ENCODE measurements at places on chromosomes 13 and 19.

- peak; percentile 40 for DNase-seq
Measured at GRCh38 chr19:14147797-14148605, 11.6 kb upstream of the ASF1B start.

GRCh38 chr13:74707291-74707690, 573.1 kb upstream of the KLF12 start:
- DNase-seq = no peak

DNA sequence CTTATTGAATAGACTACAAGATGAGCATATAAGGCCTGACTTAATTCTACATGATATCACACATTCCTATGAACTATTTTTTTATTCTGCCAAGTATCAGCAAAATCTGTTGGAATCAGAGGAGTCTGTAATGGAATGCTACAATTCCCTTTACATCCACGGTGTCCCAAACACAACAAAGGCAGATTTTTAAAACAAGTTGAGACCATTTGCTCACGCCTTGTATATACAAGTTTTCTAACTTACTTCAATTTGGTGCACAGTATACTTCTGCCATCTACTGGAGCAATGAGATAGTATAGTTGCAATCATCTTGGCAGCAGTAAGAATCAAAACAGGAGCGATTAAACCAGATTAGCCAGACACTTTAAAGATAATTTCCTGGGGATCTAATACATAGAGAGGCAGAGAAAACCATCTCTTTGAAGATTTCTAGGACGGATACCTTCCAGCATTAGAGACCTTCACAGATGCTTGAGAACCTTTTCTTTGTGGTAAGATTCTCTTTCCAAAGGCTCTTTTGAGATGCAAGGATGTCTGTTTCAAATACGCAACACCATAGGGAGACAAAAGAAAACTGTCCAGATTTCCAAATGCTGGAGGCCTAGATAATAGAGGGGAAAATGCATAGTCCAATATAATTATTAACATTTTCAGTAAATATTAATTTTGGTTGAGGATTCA, 302.0 kb upstream of the MIR17HG start:
- DNase-seq = no peak

DNA sequence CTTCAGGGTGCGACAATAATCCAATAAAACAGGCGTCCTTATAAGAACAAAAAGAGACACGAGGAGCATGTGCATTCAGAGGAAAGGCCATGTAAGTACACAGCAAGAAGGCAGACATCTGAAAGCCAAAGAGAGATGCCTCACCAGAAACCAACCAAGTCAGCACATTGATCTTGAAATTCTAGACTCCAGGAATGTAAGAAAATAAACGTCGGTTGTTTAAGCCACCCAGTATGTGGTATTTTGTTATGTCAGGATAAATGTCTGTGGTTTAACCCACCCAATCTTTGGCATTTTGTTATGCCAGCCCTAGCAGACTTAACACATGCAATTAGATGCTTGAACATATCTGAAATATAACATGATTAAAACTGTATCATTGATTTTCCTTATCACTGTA, 452.0 kb downstream of the SLITRK6 start:
- DNase-seq = no peak

DNA sequence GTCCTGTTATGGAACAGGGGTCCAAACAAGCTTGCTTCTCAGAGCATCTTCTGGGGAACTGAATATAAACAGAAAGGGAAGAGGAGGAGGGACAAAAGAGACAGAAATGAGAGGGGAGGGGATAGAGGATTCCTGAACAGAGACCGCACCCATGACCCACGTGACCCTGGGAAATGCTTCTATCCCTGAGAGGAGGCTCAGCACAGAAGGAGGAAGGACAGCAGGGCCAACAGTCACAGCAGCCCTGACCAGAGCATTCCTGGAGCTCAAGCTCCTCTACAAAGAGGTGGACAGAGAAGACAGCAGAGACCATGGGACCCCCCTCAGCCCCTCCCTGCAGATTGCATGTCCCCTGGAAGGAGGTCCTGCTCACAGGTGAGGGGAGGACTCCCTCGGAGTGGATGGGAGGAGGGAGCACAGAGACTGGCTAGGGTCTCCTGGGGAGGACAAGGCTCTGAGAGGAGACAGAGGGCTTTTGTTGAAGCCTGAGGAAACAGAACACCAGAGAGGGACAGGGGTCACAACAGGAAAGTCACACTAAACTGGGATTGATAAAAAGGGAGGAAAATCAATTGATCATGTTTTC, at the start of gene CEACAM6:
TSS of gene CEACAM6 (plus strand) at position 203 of the 586 bp plus-strand sequence. CDS start at position 312, 109 bp downstream.
- peak; percentile 45 for DNase-seq

DNA sequence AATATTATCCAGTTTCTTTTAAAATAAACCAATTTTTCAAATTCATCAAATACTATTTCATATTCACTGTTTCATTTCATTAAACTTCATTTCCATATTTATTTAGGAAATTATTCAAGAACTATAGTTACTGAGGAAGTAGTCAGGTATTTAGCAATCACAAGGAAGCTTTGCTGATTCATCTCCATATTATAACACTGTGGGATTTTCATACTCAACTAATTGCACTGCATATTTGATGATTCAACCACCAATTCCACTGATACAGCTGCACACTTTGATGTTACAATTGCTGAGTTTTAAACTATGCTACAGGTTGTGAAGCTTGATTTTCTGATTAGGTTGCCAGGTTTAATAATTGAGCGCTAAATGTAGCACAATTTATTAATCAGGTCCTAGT, 556.8 kb upstream of the SLITRK1 start:
- peak; percentile 6 for DNase-seq

GRCh38 chr13:114134111-114134943, 1.9 kb upstream of the RASA3 start:
- DNase-seq = no peak

DNA sequence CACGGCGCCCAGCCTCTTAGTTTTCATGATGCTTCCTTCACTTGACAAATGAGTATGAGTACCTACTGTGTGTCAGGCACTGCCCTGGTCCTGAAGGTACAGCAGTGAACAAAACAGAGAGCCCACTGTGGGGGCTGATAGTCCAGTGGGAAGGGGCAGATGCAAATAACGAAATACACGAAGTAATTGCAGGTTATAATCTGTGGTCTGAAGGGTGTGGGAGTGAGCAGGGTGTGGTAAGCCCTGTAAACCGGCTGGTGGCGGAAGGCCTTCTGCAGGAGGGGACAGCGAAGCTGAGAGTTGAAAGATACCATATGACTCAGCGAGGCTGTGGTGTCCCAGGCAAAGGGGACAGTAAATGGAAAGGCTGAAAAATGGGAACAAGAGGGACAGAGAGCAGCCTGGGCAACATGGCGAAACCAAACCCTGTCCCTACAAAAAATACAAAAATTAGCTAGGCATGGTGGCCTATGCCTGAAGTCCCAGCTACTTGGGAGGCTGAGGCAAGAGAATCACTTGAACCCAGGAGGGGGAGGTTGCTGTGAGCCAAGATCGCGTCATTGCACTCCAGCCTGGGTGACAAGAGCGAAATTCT, 60.5 kb downstream of the MAP4K1 start:
- DNase-seq = peak; percentile 88

DNA sequence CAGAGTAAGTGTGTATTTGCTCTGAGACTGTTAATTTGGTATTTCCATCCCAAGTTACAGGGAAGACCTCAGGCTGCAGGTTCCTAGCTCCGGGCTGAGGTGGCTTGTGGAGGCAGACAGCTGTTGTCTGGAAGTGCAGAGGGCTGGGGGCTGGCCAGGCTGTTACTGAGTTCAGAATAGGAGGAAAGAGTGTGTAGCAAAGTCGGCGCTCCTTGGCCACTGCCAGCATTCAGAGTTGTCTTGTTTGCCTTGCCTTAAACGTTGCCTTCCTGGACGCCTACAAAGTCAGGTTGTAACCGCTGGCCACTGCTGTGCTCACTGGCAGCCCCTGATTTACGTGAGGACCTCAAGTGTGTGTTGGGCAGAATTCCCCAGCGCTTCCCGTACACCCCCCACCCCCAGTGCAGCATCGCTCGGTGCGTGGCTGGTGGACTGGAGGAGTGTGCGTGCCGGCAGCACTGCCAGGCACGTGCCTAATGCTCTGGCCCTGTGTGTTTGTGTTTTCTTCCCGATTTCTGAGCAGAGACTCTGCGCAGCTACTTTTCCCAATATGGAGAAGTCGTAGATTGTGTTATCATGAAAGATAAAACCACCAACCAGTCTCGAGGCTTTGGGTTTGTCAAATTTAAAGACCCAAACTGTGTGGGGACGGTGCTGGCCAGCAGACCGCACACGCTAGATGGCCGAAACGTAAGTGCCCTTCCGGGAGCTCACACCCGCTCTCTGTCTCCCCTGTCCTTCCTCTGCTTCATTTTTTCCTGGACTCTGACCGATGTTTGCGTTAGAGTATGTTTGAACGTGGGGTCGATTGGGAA, 10.5 kb downstream of the DAZAP1 start:
- no peak for DNase-seq

GRCh38 chr19:47633996-47634395, 25.1 kb downstream of the BICRA start:
- DNase-seq = no peak

- no peak for DNase-seq
Measured at GRCh38 chr19:30667746-30668145, 295.6 kb downstream of the ZNF536 start.

- DNase-seq = peak; percentile 72
Measured at GRCh38 chr13:28753208-28753892, 34.6 kb upstream of the SLC46A3 start.

- no peak for DNase-seq
Measured at GRCh38 chr13:40026174-40026585, 370.7 kb downstream of the COG6 start.

DNA sequence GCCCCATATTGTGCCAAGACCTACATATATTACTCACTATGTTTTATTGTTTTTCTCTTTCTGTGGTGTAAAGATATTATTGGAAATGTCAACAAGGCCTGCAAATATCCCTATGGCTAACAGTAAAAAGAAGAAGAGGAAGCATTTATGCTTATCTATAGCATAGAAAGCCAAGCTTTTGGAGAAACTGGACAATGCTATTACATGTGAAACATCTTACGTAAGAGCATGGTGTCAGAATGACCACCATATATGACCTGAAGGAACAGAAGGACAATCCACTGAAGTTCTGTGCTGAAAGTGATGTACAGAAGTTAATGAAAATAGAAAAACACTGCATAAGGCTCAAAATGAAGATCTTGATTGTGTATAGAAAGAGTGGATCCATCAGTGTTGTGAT, 145.2 kb downstream of the KCTD12 start:
- DNase-seq = peak; percentile 69

GRCh38 chr13:94157705-94158218, 321.7 kb downstream of the DCT start:
- no peak for DNase-seq

GRCh38 chr19:15173746-15174404, 26.9 kb downstream of the NOTCH3 start:
- DNase-seq = peak; percentile 63

Data from inflammatory macrophage (primary cell).